Fibroblast of lung (primary cell): ENCODE measurements at places on chromosomes 3 and 15. TPM values are rescaled to one million over a fixed set of nuclear protein-coding genes. Genes with fewer than 3 reads are reported as not detected.

DNA sequence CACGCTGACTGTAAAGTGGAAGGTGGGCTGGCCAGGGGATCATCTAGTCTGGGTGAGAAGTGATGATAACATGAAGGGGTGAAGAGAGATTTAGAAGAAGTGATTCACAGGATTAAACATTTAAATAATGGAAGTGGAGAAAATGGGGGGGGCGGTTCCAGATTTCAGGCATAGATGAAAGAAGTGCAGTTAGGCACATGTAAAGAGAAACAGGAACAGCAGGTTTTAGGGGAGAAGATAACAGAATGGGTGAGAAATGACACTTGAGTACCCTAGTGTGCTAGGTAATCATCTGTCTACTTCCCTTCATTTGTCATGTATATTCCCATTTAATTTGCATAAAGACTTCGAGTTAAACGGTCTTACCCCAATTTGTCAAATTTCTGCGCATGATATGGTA, 15.3 kb downstream of the B3GNT5 start:
- H3K27me3 ChIP-seq = no peaks in the 10 kb centered on the region
- DNase-seq = no peak
- H3K36me3 ChIP-seq = no peaks in the 10 kb centered on the region
- H3K27ac ChIP-seq = no peak overlapping the region
- no peak overlapping the region for H3K4me3 ChIP-seq

- H3K4me3 ChIP-seq = no peak overlapping the region
- H3K27me3 ChIP-seq = no peaks in the 10 kb centered on the region
- no peaks in the 10 kb centered on the region for H3K36me3 ChIP-seq
- peak overlapping the region; percentile 63 for H3K27ac ChIP-seq
These were observed 9.7 kb upstream of the EIF1B start for GRCh38 chr3:40299721-40300335.

DNA sequence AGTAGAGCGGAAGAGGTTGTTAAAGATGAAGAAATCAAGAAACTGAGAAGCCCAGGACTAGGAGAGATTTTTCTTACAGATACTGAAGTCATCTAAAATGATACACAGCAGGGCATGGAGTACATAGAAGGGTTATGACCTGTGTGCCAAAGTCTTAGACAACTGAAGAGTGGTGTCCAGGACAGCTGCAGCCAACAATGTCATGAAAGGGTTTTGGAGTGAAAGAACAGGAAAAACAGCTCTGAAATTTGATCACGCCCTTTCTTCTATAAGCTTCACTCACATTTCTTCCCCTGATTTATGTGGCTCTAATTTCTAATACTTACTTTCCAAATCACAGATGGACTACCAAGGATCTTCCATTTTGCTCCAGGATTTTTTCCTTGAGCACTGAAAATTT, 3.0 kb downstream of the CFAP20DC start:
- no peak overlapping the region for H3K27ac ChIP-seq
- H3K27me3 ChIP-seq = no peaks in the 10 kb centered on the region
- no peaks in the 10 kb centered on the region for H3K4me1 ChIP-seq
- no peaks in the 10 kb centered on the region for H3K36me3 ChIP-seq

Gene CD86
- not detected in 2 replicates for total RNA-seq

GRCh38 chr3:119642746-119643473, 17.5 kb downstream of the POPDC2 start:
- no peaks in the 10 kb centered on the region for H3K36me3 ChIP-seq
- DNase-seq = peak; percentile 56

Gene VEPH1
- total RNA-seq = 21.1 and 34.7 TPM in 2 replicates

GRCh38 chr3:117278424-117279190, 569.0 kb downstream of the TUSC7 start:
- H3K27me3 ChIP-seq = no peaks in the 10 kb centered on the region
- no peak overlapping the region for H3K27ac ChIP-seq
- no peaks in the 10 kb centered on the region for H3K36me3 ChIP-seq
- peak; percentile 8 for DNase-seq
- no peaks in the 10 kb centered on the region for H3K4me1 ChIP-seq

Gene CHST13
- total RNA-seq = under 0.01 TPM in 2 replicates

DNA sequence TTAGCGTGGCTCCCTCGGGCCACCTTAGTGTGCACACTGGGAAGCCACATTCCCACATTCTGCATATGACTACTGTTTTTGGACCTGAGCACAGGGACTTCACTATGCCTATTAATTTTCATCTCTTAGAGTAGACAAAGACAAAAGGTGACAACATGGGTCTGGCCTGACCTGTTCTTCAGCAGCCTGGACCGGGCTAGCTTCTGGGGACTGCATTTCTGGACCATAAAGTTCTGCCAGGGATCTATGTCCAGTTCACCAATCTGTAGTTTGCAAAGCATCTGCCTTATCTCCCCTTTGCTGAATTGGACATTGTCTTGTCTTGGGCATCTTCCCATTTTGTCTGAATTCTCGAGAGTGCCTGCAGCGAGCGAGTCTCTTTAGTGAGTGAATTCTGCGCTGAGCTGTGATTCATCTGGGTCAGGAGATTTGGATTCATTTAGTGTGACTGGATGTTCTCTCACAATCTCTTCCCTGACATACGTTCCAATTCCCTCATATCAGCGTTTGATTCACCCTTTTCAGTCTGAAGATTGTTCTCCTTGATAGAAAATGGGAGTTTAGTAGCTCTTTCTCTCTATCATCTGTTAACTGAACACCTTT, 112.2 kb upstream of the PLXNA1 start:
- peak; percentile 57 for DNase-seq
- H3K4me3 ChIP-seq = no peak overlapping the region
- H3K4me1 ChIP-seq = no peaks in the 10 kb centered on the region
- no peaks in the 10 kb centered on the region for H3K36me3 ChIP-seq

Gene PRKCD
- total RNA-seq = 1.0 and 3.8 TPM in 2 replicates

Gene CLDN16
- under 0.01 and 0.33 TPM in 2 replicates for total RNA-seq

DNA sequence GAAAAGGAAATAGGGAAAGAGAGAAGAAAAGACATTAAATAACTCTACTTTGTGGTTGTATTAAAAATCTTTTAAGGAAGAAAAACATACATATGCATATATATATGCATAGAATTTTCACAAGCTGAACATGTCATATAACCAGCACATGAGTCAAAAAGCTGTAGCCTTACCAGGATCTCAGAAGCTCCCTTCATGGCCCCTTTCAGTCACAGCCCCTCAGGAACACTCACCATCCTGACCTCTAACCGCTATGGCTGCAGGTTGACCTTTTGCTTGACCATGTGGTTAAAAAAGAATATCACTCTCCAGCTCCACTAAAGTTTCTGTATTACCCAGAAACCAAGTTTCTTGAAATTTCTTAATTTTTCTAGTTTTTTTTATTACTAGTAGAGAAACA, 103.4 kb downstream of the CHST2 start:
- H3K27me3 ChIP-seq = no peaks in the 10 kb centered on the region
- no peak for DNase-seq
- H3K36me3 ChIP-seq = no peaks in the 10 kb centered on the region
- H3K4me3 ChIP-seq = no peak overlapping the region
- H3K27ac ChIP-seq = no peak overlapping the region
- H3K4me1 ChIP-seq = no peaks in the 10 kb centered on the region

- H3K4me3 ChIP-seq = no peak overlapping the region
- H3K27ac ChIP-seq = no peak overlapping the region
- H3K27me3 ChIP-seq = no peaks in the 10 kb centered on the region
- no peaks in the 10 kb centered on the region for H3K36me3 ChIP-seq
- peaks cover 6% of the 10 kb centered on the region for H3K4me1 ChIP-seq
These were observed 85.6 kb downstream of the PTPRG start for GRCh38 chr3:61646851-61647525.

DNA sequence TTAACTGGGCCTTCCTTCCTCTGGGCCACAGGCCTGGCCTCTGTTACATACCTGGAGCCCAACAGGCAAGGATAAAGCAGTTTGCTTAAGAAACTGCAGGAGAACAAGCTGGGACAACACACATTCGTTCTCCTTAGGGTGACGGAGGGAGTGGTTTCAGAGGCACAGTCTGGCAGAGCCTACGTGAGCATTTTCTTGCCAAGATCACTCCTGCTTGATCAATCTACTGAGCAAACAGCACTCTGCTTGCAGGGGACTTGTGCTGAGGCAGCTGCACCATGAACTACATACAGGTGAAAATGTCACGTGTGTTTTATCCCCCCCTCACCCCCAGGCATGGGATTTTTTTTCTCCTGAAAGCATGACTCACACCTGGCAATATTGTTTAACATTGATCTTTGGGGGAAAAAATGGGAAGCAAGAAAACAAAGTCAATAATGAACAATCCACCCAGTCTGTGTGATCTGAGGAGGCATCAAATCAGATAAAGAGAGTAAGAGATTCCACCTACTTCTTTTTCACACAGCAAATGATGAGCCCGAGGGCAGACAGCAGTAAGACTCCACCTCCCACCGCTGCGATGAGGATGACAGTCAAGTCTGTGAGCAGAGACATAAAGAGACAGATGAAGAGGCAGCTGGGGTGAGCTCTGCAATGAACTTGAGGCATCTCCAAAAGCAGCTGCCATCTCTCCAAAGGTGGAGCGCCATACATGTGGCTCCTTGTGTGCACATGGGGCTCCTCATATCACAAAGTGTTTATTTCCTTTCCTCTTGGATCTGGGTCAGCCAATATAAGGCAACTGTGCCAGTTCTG, 57.4 kb downstream of the CDCP1 start:
- no peak for DNase-seq
- peaks cover 21% of the 10 kb centered on the region for H3K36me3 ChIP-seq
- H3K4me1 ChIP-seq = peaks cover 11% of the 10 kb centered on the region
- no peak overlapping the region for H3K27ac ChIP-seq
- no peaks in the 10 kb centered on the region for H3K27me3 ChIP-seq

DNA sequence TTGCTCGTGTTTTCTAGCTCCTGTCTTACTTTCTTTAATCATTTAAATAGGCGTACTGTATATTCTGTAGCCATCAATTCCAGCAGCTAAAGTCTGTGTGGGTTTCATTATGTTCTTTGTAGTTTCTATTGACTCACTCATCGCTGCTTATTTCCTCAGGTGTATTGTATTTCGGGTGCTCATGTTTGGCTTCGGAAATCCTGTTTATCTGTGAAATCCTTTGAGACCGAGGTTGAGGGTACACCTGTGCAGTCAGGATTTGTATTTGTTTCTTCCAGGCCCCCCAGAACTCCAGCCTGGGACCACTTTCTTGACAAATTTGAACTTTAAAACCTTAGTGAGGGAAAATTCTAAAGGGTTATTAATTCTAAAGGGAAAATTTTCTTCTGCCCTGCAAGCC, 2.0 kb upstream of the PAK2 start:
- no peaks in the 10 kb centered on the region for H3K27me3 ChIP-seq
- no peak for DNase-seq
- no peak overlapping the region for H3K27ac ChIP-seq
- peaks cover 2% of the 10 kb centered on the region for H3K4me1 ChIP-seq
- H3K36me3 ChIP-seq = no peaks in the 10 kb centered on the region

GRCh38 chr3:87503900-87504498, 227.6 kb upstream of the POU1F1 start:
- H3K4me1 ChIP-seq = no peaks in the 10 kb centered on the region
- no peaks in the 10 kb centered on the region for H3K36me3 ChIP-seq
- no peak overlapping the region for H3K27ac ChIP-seq

Gene KIF7
- total RNA-seq = 11.4 and 11.6 TPM in 2 replicates

Gene PLSCR5
- total RNA-seq = not detected in 2 replicates

Gene ZKSCAN7
- 8.5 and 13.2 TPM in 2 replicates for total RNA-seq

GRCh38 chr15:41020311-41020710, 67.0 kb downstream of the CHAC1 start:
- no peak overlapping the region for H3K4me3 ChIP-seq
- H3K27ac ChIP-seq = no peak overlapping the region
- DNase-seq = no peak
- H3K27me3 ChIP-seq = no peaks in the 10 kb centered on the region
- H3K4me1 ChIP-seq = peaks cover 18% of the 10 kb centered on the region
- H3K36me3 ChIP-seq = peaks cover 2% of the 10 kb centered on the region

DNA sequence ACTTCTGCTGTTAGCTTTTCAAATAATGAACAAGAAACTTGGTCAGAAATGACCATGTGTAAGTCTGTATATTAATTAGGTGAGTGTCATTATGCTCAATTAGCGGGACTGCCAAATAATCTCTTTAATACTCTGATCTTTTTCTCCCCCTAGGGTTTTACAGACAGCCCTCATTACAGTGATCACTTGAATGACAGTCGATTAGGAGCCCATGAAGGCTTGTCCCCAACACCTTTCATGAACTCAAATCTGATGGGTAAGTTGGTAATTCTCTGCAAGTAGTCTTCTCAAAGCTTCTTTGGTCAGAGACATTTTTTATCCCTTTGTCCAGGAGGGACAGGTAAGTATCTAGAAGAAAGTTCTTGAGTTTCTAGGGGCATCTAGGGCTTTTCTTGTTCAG, 173.2 kb downstream of the TCF12 start:
- no peak overlapping the region for H3K27ac ChIP-seq
- H3K36me3 ChIP-seq = no peaks in the 10 kb centered on the region
- H3K4me3 ChIP-seq = no peak overlapping the region
- no peak for DNase-seq
- H3K4me1 ChIP-seq = no peaks in the 10 kb centered on the region

Gene ASB14
- total RNA-seq = not detected in 2 replicates
